Activated CD8-positive, alpha-beta memory T cell treated with anti-CD3 and anti-CD28 coated beads, Interleukin-2, amount 10 ng/mL, durations not matched to agents 7 days and 5 days (primary cell): ENCODE measurements at places on chromosomes 1 and 21. TPM values are rescaled to one million over a fixed set of nuclear protein-coding genes. Genes with fewer than 3 reads are reported as not detected.

GRCh38 chr1:230105754-230106625, 39.0 kb downstream of the GALNT2 start:
- DNase-seq: no peak
- peak overlapping the region; percentile 64 for H3K27ac ChIP-seq
- H3K27me3 ChIP-seq: no peaks in the 10 kb centered on the region

Gene FRRS1
- total RNA-seq: 3.6 TPM

GRCh38 chr1:95017775-95018174, 55.0 kb downstream of the ALG14 start:
- H3K27me3 ChIP-seq: no peaks in the 10 kb centered on the region
- no peaks in the 10 kb centered on the region for H3K36me3 ChIP-seq
- H3K27ac ChIP-seq: no peak overlapping the region
- no peaks in the 10 kb centered on the region for H3K4me1 ChIP-seq

- H3K27me3 ChIP-seq: no peaks in the 10 kb centered on the region
- peak overlapping the region; percentile 54 for H3K27ac ChIP-seq
- H3K4me1 ChIP-seq: peaks cover 48% of the 10 kb centered on the region
- DNase-seq: no peak
Measured at GRCh38 chr1:19448491-19449439, 36.6 kb downstream of the CAPZB start.

DNA sequence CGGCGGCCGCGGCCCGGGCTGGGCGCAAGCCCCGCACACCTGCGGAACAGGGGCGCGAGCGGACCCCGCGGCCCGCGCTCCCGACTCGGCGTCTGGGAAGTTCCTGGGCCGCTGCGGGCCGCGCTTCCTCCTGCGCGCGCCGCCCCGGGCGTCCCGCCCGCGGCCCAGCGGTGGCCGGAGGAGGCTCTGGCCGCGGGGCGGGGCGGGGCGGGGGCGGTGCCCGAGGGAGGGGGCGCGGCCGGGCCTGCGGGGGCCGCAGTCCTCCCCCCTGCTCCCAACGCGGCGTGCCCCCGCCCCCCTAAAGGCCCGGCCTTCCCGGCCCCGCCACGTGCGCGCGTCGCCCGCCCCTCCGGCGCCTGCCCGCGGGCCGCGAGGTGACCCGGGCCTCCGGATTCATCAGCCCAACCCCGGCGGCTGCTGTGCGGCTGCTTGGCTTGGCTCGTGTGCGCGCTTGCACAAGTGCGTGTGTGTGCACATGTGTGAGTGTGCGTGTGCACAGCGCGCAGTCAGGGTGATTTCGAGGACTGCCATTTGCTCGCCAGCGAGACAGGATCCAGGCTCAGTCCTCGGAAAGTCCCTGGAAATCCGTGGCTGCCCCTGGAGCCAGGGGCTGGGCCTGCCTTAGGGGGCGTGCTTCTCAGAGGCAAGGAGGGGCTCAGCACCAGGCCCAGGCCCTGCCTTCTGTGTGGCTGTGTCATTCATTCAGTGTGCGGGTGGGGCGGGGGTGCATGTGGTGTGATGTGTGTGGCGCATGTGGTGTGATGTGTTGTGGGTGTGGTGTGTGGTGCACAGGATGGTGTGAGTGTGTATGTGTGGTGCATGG, at the start of gene C2CD2:
C2CD2 (minus strand) TSS at position 188 of the 823 bp plus-strand sequence. CDS start 370 bp downstream, outside the sequence.
- no peaks in the 10 kb centered on the region for H3K36me3 ChIP-seq
- peak within 1 kb of the TSS; percentile 6 for H3K4me3 ChIP-seq
- H3K27me3 ChIP-seq: peaks cover 39% of the 10 kb centered on the region
- peaks cover 4% of the 10 kb centered on the region for H3K4me1 ChIP-seq
- no peak for DNase-seq
